HS-27A (cell line): ENCODE measurements at places on chromosomes 12 and 14.

DNA sequence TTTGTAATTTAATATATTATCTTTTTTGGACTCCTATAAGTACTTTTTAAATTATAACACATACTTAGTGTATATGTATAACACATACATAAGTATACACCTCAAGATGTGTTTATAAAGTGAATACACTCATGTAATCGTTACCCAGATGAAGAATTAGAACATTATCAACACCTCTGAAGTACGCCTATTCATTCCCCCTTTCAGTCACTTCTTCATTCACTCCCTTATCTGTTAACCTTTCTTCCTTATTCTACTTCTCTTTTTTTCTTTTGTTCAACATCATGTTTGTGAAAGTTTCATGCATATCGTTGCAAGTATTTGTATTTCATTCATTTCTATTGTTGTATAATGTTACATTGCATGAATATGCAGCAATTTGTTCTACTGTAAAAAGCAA, 98.5 kb downstream of the ARID2 start:
- DNase-seq, result no peak

GRCh38 chr12:49783917-49784676, 42.7 kb downstream of the TMBIM6 start:
- DNase-seq, result no peak

DNA sequence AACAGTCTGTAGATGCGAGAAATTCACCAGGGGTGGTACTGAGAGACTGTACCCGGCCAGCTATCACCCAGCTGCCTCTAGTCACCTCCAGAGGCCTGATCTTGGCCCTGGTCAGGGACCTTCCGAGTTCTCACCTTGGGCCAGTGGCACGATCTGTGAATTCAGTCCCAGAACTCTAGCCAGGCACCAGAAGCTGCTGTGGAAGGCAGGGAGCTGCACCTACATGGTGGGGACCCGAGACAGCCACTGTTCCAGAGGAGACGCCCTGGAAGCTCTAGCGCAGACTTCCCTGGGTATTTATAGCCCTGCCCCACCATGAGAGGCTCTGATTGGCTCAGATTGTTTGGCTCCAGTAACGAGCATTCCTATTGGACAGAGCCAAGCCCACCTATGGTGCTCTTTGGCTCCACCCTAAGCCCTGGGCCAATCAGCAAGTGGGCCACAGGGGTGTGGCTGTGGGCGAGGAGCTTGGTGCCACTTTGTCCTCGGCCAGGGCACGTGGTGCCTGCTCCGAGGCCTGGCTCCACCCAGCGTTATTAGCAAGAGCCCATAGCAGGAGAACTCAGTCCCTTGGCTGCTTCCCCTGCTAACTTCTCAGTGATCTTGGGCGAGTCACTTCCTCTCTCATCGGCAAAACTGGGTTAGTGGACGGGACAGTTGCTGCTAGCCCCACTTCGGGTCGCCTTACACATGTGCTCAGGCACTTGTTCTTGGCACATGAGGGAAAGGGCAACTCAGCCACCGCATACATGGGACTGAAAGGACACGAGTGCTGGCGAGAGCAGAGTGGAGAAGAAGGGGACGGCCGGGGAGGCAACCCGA, 89.0 kb upstream of the BCL11B start:
- DNase-seq, result peak; percentile 29

GRCh38 chr14:79253576-79253975, 957.7 kb downstream of the DIO2 start:
- DNase-seq, result no peak

DNA sequence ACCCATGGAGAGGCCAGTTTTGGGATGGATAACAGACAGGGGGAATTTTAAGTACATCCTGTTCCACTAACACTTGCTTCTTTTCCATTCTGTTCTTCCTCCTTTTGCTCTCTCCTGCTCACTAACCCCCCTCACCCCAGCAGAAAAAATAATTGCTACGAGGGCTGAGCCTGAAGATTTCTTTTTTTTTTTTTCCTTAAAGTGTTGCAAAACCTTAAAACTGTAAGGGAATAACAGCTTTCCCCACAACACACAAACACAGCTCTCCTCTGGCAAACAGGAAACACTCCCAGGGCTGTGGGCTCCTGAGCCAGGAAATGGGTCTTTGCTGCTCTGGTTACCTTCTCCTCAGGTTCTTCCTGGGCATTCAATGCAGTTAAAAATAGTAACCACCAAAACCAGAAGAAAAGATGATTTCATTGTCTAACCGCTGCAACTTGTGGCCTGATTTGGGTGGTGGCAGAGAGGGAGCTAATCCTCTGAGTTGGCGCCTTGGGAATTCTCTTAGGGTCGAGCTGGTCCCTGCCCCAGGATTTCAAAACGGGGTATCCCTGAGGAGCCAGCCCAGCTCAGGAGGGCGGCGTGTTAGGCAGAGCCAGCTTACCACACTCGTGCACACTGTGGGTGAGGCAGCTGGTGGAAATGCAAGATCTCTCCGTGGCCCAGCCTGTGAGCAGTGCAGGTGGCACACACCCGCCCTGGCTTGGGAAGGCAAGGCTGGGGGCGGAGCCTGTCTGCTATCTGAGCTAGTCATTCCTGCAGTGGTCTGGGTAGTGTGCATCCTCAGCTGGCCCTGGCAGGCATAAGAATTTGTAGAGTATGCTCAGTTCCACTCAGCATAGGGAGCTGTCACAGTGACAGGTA, 17.1 kb upstream of the EMP1 start:
- no peak for DNase-seq
